CD4-positive, alpha-beta T cell treated with Interleukin-12 subunit alpha and Interleukin-12 subunit beta, for 1 hour (primary cell): ENCODE measurements at places on chromosomes 13 and 19.

GRCh38 chr19:30064348-30064699 is 122.3 kb downstream of the URI1 start:
- DNase-seq, result no peak

DNA sequence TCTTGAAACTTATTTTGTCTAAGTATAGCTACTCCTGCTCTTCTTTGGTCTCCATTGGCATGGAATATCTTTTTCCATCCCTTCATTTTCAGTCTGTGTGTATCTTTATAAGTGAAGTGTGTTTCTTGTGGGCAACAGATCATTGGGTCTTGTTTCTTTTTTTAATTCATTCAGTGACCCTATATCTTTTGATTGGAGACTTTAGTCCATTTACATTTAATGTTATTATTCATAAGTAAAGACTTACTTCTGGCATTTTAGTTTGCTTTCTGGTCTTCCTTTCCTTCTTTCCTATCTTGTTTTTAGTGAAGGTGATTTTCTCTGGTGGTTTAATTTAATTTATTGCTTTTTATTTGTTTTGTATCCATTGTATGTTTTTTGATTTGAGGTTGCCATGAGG is 19.8 kb downstream of the CD70 start:
- DNase-seq, result no peak

- DNase-seq, result peak; percentile 32
Measured at GRCh38 chr19:10407096-10407495, 3.8 kb upstream of the CDC37 start.

DNA sequence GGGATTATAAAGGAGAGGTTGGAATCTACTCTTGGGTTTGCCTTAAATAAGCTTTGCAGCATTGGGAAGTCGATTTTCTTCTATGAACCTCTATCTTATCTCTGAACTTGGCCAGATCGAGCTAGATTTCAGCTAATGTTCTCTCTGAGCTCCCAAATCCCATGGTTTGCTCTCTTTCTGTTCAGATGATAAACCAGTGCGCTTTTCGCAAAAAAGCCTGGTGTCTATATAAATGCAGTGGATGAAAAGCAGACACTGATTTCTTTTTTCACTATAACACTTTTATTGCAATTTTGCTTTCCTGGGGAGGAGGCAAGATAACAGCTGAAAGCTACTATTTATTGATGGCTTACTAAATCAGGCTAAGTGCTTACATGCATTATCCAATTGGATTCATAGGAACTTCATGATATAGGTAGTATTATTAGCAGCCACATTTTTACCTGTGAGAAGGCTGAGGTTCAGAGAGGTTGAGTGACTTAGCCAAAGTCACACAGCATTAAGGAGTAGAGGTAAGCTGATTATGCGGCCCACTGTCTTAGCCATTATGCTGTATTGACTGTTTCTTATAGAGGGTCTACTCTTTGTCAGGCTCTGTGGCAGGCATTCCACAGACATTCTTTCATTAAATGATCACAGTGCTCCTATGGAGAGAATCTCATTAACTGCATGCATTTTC is 58.9 kb downstream of the RFC3 start:
- DNase-seq, result no peak

DNA sequence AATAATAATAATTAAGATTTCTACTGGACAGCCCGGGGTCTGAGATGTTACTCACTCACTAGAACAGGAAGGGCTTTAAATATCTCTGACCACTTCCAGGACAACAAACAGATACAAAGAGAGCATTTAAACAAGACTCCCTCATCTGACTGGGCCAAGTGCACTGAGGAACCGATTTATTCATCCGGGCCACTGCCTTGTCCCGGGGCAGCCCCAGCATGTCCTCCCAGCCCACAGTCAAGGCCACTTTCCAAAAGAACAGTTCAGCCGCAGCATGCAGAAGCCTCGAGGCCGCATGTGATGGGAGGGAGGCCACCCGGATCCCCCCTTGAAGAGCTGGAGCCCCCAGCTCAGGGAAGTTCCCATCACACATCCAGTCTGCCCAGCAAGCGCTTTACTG is 30.5 kb downstream of the MLLT1 start:
- no peak for DNase-seq

GRCh38 chr13:71118779-71119364 is 748.1 kb downstream of the DACH1 start:
- DNase-seq, result no peak

GRCh38 chr19:10291554-10292205 is 1.9 kb downstream of the ICAM5 start:
- DNase-seq, result no peak

- DNase-seq, result no peak
Measured at GRCh38 chr13:33080972-33081590, 64.9 kb downstream of the KL start.

DNA sequence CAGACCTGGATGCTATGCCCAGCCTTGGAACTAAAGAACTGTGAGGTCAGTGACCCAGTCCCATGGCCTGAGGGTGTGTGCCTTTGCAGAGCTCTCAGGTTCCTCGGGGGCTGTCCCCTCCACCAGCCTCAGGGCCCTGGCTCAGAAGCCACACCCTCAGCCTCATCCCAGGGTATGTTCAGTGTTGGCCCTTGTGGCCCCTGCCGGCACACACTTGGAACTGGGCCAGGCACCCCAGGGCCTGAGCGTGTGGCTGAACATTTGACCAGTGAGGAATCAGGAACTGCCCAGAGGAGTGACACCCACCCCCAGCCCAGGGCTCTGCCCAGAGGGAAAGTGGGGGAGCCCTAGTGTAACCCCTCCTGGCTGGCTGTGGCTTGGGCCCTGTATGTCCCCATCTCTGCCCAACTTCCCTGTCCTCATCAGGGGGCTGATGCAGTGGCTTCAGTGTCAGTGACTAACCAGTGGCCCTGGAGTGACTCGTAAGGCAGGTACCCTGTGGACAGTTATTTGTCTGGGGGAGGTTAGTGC is 10.0 kb downstream of the NKPD1 start:
- no peak for DNase-seq

DNA sequence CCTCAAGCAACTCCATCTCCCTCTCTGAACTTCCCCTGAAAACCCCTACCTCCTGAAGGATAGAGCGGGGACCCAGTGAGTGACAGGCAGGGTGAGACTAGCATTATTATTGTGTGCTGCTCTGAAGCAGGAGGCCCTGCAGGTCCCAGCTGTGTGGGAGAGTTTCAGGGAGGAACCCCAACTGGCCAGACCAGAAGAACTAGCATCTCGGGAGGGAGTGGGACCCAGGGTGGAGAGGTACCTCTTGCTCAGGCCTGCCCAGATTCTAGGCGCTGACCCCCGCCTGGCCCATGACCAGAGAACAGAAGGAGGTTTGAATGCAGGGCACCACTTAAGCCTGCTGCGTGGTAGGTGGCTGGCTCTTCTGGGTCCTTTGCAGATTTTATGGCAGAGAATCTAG is 5.7 kb upstream of the LYPD3 start:
- no peak for DNase-seq

- no peak for DNase-seq
Measured at GRCh38 chr13:87953381-87953780, 282.2 kb downstream of the SLITRK5 start.

GRCh38 chr19:35115177-35115951 is at the start of gene FXYD3:
FXYD3 (plus strand) TSS chr19:35115823; CDS start chr19:35119377, 3,554 bp downstream.
- no peak for DNase-seq

DNA sequence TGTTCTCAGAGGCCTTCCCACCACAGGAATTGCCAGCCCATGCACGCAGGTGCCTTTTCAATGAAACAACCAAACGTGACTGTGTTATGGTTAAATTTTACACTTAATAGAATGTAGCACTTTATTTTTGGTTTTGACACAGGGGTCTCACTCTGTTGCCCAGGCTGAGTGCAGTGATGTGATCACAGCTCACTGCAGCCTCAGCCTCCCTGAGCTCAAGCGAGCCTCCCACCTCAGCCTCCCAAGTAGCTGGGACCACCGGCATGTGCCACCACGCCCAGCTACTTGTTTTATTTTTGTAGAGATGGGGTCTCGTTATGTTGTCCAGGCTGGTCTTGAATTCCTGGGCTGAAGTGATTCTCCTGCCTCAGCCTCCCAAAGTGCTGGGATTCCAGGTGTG is 7.2 kb downstream of the ATP8B3 start:
- no peak for DNase-seq

- DNase-seq, result no peak
Measured at GRCh38 chr13:108289819-108290218, 20.3 kb downstream of the TNFSF13B start.

GRCh38 chr13:41085961-41086585 is 24.8 kb downstream of the WBP4 start:
- DNase-seq, result no peak

- no peak for DNase-seq
Measured at GRCh38 chr13:39397226-39397895, 205.6 kb downstream of the LHFPL6 start.

DNA sequence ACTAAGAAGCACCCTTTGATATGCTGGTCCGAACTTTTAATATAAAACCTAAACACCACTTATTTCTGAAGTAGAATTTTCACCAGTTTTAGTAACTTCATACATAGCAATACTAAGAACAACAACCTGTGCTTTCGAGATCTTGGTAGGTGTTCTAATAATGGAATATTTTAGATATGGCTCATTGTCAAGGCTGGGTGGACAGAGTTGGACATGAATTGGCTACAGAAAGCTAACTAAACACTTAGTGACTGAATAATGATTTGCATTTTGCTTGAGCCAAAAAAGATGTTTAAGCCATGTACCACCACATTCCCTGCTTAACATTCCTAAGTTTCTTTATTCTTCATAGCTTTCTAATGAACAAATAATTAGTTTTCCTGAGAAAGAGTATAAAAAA is 344.3 kb upstream of the SGCG start:
- no peak for DNase-seq

- DNase-seq, result no peak
Measured at GRCh38 chr19:42494321-42494720, 34.0 kb downstream of the CEACAM1 start.

GRCh38 chr13:39663508-39663907 is 8.0 kb downstream of the COG6 start:
- DNase-seq, result no peak

DNA sequence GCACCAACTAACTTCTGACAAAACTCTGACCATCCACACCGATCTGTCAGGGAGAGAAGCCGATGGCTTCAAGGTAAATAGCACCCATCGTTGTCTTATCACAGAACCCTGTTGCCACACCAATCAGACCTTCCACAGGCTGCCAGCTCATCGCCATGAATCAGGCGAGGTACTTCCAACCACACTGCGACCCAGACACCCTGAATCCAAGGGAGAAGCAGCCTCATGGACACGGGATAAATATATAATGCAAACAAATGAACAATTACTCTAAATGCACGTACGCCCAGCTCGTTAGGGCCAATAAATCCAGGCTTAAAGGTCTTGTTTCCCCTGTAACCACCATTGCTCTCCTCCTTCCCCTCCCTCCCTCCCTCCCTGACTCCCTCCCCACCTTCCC is 20.8 kb downstream of the RANBP3 start:
- no peak for DNase-seq

- no peak for DNase-seq
Measured at GRCh38 chr19:14682084-14682483, 7.4 kb upstream of the ADGRE3 start.

DNA sequence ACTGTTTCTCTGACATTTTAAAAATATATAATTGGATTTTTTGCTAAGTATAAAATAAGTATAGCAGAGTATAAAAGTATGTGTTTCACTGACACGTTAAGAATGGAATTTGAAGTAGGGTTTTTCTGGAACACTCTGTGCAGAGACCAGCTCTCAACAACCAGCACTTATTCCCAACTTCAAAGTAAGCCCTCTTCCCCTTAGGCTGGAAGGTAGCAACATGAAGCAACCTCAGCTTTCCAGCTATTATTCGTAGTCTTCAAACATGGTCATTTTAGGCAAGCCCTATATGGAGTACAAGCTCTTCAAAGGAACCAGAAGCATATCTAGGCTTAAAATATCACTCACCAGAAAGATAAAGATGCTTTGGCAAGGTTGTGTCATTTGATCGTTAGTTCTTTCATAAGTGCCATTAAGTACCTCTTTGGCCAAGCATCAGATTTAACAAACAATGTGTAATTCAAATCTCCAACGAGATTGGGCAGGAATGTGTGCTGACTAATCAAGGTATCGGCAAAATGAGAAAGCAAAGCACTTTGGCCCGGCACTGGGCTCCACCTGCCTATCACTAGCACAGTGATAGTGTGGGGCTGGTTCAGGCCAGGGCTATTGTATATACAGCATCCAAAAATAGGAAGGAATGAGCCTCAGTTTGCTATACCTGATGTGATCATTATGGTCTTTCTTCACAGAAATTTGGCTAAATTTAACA is 95.9 kb upstream of the FREM2 start:
- DNase-seq, result no peak

- peak; percentile 29 for DNase-seq
Measured at GRCh38 chr13:45473627-45474026, 8.9 kb downstream of the COG3 start.

- no peak for DNase-seq
Measured at GRCh38 chr13:98847780-98848179, 95.3 kb upstream of the SLC15A1 start.

DNA sequence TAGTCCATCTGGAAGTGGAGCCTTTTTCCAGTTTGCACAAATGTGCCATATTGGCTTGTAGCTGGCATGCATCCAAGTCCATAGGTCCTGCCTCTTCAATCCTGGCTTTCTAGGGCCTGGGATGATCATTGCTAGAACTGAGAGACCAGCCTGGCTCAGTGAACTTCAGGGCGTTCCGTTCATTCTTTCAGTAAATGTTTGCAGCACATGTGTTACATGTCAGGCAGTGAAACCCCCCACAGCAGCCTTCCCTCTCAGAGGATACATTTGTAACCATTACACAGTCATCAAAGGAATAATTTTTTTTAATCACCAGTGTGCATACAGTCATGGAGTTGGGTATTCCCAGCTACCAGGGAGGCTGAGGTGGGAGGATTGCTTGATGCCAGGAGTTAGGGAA is 9.7 kb downstream of the FUT2 start:
- DNase-seq, result no peak

DNA sequence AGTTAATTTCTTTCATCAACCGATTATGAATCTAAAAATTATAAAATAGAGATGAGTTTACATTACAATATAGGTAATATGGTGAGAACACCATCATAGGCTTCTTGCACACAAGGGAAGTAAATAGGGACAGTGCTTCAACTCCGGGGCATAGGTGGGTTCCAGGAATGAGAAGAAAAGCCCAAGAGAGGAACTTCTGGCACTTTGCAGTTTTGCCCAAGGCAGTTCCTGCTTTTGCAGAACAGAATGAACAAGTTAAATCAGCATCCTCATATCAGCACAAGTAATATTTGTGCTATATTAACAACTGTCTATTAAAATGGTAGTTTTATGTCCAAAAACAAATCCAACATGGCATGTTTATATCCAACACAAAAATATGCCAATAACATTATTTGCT is 60.1 kb downstream of the DACH1 start:
- DNase-seq, result no peak

- peak; percentile 55 for DNase-seq
Measured at GRCh38 chr19:35935911-35936737, at the start of gene LRFN3. LRFN3 (plus strand) TSS chr19:35936374; CDS start chr19:35939426, 3,052 bp downstream.

GRCh38 chr19:58569191-58569942 is 3.8 kb downstream of the MZF1 start:
- no peak for DNase-seq

GRCh38 chr19:15679089-15679488 is 6.2 kb downstream of the CYP4F12 start:
- no peak for DNase-seq

GRCh38 chr19:15466851-15467733 is 2.7 kb upstream of the RASAL3 start:
- DNase-seq, result peak; percentile 75

GRCh38 chr13:76968041-76968440 is 19.7 kb downstream of the ACOD1 start:
- DNase-seq, result no peak
